ENCODE measurements at places on chromosomes 16 and 17.
A peak's percentile ranks its signal among the peaks of the same experiment; 100 is the strongest.

- DNase-seq, result no peak
These were observed 105.9 kb upstream of the CACNG3 start for GRCh38 chr16:24150282-24150681.

DNA sequence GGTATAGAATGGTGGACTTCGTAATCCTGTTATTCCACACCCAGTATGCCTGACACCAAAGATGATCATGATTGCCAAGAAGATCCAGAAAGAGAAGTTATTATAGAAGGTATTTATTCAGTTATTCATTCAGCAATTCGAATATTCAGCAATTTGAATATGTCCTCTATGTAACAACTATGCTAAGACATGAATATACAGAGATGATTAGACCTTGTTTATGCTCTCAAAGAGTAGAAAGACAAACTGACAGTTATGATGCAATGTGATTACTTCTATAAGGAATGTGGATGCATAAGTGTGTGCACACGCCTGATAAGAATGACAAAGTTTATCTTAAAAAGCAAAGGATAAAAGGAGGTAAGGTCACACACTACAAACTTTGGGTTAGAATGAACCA lies 218.1 kb downstream of the CDH11 start:
- DNase-seq, result no peak

DNA sequence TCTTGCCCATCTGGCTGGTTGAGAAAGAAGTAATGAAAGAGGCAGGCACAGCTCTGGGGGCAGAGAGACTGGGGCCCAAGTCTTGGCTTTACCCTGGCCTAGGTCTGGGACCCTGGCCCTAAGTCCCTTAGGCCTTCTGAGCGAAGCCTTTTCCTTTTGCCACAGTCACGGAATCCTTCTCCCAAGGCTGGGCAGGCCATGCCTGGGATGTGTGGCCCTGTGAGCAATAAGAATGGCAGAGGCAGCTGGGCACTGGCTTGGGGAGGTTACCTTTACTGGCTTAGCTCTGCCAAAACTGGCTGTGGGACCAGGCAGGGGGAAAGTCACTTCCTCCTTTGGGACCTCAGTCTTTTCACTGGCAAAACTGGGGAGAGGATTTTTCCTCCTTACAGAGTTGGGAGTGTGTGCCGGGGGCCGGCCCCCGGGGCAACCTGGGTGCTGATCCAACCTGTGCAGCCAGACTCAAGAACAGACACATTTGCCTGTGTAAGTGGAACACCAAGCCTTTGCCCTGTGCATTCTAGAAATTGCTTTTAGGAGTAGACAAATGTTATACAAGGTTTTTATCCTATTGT lies 12.9 kb downstream of the FOXF1 start:
- no peak for DNase-seq

DNA sequence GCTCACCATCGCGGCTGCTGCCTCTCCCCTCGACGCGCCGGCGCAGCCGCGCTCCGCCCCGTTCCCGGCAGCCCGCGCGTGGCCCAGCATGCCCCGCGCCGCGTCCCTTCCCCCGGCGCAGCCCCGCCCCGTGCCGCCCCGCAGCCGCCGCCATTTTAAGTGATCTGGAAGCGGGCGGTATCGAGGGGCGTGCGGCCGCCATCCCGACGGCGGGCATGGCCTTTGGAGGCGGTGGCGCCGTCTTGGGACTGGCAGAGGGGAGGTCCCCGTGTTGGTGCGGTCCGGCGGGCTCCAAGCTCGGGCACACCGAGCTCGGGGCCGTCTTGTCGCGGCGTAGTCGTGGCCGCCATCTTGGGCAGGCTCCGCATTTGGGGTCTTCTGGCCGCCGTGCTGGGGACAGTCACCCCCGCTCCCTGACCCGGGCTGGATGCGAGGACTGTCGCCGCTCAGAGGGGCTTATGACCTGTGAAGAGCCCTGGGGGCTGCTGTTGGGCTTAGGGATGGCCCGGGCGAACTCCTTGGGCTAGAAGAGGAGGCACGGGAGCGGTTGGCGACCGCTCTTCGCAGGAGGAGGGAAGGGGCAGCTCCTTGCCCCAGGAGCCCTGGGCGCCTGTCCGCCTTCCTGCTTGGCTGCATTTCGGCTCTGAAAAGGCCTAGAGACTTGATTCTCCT lies at the start of gene ELOB:
TSS of gene ELOB (minus strand) at position 50 of the 672 bp plus-strand sequence. CDS start at position 9, 41 bp downstream.
- peak; percentile 89 for DNase-seq

GRCh38 chr16:81491541-81492188 lies 47.1 kb downstream of the CMIP start:
- DNase-seq, result no peak

GRCh38 chr17:82592289-82592766 lies 55.9 kb downstream of the WDR45B start:
- no peak for DNase-seq
